ENCODE measurements at places on chromosomes 4 and X.

- DNase-seq = no peak
These were observed 436.0 kb downstream of the CENPC start for GRCh38 chr4:67109276-67109675.

DNA sequence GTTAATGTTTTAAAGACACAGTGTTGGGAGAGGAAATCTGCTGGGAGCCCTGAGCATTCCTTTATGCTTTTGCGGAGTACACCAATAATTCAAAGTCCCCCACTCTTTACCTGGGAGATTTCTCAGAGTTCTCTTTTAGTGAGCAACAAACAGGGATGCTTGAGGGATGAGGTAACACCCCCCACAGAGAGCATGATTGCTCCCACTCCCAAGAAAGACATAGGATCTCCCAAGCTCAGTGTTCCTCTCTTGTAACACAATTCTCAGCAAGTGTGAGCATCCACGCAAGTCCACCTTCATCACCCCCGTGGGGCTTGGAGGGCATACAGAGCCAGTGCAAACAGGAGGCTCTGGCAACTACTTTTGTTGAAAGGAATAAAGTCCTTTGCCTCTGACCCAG is 36.1 kb downstream of the GSPT2 start:
- no peak for DNase-seq

DNA sequence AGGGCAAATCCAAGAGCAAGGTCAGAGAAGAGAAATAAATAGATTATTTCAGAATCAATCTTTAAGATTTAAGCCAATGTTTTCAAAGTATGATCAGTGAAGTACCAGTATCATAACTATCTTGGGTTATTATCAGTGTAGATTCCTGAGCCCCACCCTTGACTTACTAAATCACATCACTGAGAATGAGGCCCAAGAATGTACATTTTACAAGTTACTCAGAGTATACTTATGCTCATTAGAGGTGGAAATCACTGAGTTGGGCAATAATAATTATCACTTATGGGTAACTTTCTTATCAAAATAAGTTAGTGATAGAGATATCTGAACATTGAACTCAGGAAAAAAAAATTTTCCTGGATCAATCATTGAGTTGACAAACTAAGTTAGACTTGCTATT is 121.6 kb upstream of the NOCT start:
- DNase-seq = no peak

GRCh38 chr4:76690906-76691275 is 207.1 kb downstream of the SOWAHB start:
- no peak for DNase-seq

DNA sequence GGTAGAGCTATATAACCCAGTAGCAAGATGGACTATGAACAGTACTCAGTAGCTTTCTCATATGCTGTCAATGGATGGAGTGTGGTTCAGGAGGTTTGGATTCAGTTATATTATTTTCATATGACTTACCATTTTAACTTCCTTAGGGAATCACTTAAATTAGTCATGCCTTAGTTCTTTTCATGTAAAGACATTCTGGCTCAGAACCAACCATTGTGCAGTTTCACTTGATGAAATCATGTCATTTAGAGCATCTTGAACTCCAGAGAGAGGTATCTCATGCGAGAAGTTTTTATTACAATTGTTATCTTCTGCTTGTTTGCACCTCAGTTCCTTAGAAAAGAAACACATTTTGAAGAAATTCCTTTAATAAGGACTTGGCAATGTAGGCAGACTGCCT is 55.8 kb downstream of the IL1RAPL2 start:
- no peak for DNase-seq

- no peak for DNase-seq
These were observed 129.7 kb downstream of the RAPGEF2 start for GRCh38 chr4:159232465-159233106.

DNA sequence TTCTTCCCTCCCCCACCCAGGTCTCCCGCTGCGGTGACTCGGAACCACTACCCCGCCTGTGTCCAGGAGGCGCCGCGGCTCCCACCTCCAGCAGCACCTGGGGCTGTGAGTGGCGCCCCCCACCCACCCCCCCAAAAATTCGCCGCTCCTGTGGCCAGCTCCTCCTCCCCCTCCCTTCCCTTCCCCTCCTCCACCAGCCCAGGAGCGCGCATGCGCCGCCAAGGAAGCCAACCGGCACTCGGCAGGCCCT is 278 bp downstream of the CLOCK start:
- DNase-seq = no peak

Measured in activated T-cell treated with anti-CD3 and anti-CD28 coated beads, Interleukin-2, amount 50 U/mL, for 48 hours (primary cell).